ENCODE measurements at places on chromosomes 2 and 18. TPM values are rescaled to one million over a fixed set of nuclear protein-coding genes. Genes with fewer than 3 reads are reported as not detected.

NTSR2 gene
- total RNA-seq = not detected

NOSTRIN gene
- not detected for total RNA-seq

ASPRV1 gene
- total RNA-seq = 0.26 TPM

LYG2 gene
- not detected for total RNA-seq

APCDD1 gene
- 5.4 TPM for total RNA-seq

GALNT5 gene
- 2.2 TPM for total RNA-seq

SIX3 gene
- 0.48 TPM for total RNA-seq

IL1A gene
- total RNA-seq = 0.43 TPM

UGT1A9 gene
- not detected for total RNA-seq

REV1 gene
- total RNA-seq = 26.1 TPM

AQP12B gene
- not detected for total RNA-seq

REG3A gene
- not detected for total RNA-seq

HOXD9 gene
- not detected for total RNA-seq

CRYGC gene
- total RNA-seq = not detected

TMEM247 gene
- total RNA-seq = not detected

C1QL2 gene
- total RNA-seq = 0.20 TPM

TLX2 gene
- not detected for total RNA-seq

ALPG gene
- 0.27 TPM for total RNA-seq

NETO1 gene
- 19.8 TPM for total RNA-seq

MOB1A gene
- 116 TPM for total RNA-seq

PLEKHM3 gene
- 7.9 TPM for total RNA-seq

SATB2 gene
- 11.6 TPM for total RNA-seq

CCDC121 gene
- total RNA-seq = 1.2 TPM

MLPH gene
- 14.2 TPM for total RNA-seq

GDF7 gene
- 1.9 TPM for total RNA-seq

APLF gene
- total RNA-seq = 2.9 TPM

SPR gene
- total RNA-seq = 23.6 TPM

CAPN14 gene
- total RNA-seq = 0.14 TPM

TWSG1 gene
- total RNA-seq = 44.7 TPM

GAL3ST2 gene
- total RNA-seq = not detected

TBR1 gene
- not detected for total RNA-seq

UGT1A5 gene
- not detected for total RNA-seq

FAM168B gene
- total RNA-seq = 117 TPM

KCNIP3 gene
- total RNA-seq = 1.5 TPM

HOXD3 gene
- not detected for total RNA-seq
